ENCODE measurements at places on chromosomes 3 and 15. TPM values are rescaled to one million over a fixed set of nuclear protein-coding genes. Genes with fewer than 3 reads are reported as not detected.

STAC gene
- not detected for total RNA-seq

CCPG1 gene
- total RNA-seq = 12.2 TPM

KLF15 gene
- total RNA-seq = 0.41 TPM

SLC51B gene
- not detected for total RNA-seq

RETNLB gene
- not detected for total RNA-seq
